CD4-positive, alpha-beta memory T cell (primary cell): ENCODE measurements at places on chromosomes 4 and X. TPM values are rescaled to one million over a fixed set of nuclear protein-coding genes. Genes with fewer than 3 reads are reported as not detected.
A peak's percentile ranks its signal among the peaks of the same experiment; 100 is the strongest.

- DNase-seq = no peak
These were observed 22.7 kb downstream of the PNPLA4 start for GRCh38 chrX:7904562-7904961.

- DNase-seq = peak; percentile 31
These were observed 43.0 kb downstream of the CCDC158 start for GRCh38 chr4:76377911-76378310.

- no peak for DNase-seq
These were observed 59.4 kb upstream of the H2AZ1 start for GRCh38 chr4:100009490-100009889.

GRCh38 chr4:2806390-2807355, 13.8 kb downstream of the SH3BP2 start:
- DNase-seq = no peak

- DNase-seq = no peak
These were observed 10.7 kb upstream of the HCCS start for GRCh38 chrX:11100281-11101035.

DNA sequence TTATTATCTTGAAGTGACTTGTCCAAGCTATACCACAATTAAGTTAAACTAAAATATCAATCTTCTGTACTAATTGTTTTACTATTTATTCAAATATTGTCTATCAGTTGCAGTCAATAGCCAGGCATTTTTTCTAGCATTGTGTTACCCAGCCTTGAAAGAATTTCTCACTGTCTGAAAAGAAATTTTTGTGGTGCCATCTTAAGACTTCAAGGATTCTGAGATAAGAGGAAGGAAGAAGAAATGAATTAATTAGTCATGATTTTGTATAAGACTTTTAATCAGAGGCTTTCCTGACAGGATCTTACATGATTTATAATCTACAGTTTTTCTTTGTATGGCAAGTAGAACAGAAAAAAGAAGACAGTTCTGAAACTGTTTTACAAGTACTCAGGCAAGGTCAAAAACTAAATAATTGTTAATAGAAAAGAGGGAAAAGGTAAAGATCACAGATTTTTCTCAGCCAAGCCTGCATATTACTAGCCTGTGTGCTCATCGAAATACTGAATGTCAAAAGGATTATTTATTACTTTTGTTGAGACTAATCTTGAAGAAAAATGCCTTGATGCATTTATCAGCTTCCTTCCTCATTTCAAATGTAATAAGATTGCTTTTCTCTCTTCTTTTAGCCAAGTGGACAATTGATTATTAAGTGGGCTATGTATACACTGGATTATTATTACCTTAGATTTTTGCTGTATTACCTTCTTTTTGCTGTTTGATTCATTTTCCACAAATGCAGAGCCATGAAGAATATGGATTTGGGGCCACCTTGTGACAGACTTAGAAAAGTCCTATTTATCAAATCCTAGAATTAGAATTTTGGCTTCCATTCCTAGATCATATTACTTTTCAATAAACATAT, 53.8 kb downstream of the CXCL1 start:
- no peak for DNase-seq

DNA sequence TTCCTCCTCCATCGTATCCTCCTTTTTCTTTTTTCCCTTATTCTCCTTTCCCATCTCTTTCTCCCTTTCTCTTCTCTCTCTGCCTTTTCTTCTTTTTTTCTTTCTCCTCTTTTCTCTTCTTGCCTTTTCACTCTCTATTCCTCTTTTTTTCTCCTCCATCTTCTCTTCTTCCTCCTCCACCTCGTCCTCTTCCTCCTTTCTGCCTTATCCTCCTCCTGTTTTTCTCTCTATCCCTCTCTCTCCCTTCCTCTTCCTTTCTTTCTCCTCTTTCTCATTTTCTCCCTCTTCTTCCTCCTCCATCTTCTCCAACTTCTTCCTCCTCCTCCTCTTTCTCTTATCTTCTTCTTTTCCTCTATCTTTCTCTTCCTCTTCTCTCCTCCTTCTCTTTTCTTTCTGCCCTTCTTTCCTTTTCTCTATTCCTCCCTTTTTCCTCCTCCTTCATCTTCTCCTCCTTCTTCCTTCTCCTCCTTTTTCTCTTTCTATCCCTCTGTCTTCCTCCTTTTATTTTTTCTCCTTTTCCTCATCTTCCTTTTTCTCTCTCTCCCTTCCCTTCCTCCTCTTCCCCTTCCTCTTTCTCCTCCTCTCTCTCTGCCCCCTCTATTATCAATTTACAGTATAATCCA, 269.1 kb downstream of the DHRSX start:
- no peak for DNase-seq

DNA sequence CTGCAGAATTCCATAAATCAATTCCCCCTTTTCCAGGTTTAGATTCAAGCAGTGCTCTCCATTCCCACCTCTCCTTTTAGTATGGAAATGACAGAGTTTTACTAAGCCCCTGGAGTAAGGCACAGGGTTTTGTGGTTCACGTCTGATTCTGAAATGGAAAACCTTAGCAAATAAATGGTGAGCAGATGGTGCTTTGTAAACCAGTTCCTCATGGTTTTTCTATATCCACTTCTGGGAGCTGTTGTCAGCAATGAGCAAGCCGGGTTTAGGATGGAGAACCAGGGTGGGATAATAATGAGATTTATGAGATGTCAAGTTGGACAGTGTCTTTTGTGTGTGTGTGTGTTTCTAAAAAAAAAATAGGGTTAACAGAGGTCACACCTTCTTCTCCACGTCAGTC, 113.8 kb upstream of the RBPJ start:
- DNase-seq = no peak

DNA sequence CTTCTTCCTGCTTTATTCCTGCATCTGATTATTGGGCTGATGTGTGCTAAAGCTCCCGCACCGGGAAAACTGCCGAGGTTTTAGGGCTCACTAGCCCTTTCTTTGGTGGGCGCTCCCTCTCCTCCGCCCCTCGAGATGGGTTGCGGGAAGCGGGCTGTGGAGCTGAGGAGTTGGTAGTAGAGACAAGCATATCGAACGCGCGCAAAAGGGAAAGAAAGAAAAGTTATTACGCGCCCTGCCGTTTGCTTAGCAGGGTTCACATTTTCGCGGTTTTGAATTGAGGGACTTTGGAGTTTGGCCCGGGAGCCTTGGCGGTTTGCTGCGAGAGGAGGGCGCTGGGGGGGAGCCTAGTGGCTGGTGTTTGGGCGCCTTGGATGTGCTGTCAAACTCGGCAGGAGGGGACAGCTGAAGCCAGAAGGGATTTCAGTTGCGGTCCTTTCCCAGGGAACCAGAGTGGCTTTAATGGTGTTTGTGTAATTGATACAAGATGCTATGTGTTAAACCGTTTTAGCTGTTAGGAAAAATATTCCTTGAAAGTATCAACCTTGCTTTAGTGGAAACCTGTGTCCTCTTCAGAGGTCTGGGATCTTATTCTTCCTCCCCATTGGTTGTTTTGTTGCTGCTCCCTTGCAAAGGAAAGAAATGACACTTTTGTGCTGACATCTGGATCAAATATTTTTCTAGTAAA, 1.1 kb downstream of the GAB1 start:
- no peak for DNase-seq

- DNase-seq = no peak
These were observed 32.2 kb downstream of the TFDP3 start for GRCh38 chrX:133185938-133186337.

- DNase-seq = no peak
These were observed 36.5 kb downstream of the PTPN13 start for GRCh38 chr4:86630629-86631028.

DNA sequence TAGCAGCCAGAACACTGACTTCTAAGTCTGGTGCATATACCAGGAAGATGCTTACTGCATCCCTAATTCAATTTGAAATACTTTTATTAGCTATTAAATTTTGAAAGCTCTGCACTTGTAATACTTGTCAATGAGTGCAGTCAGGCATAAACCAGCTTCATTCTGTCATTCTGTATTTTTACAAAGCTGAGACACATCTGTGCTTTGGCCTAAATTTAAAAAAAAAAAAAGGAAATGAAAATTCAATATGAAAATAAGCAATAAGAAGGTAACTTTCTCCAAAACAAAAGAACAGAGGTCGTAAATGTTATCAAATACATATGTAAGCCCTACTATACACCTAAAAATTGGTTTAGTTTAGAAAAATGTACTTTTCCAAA, 7.0 kb downstream of the SMIM14 start:
- DNase-seq = no peak

Gene IQCM
- not detected for total RNA-seq

Gene TMPRSS11F
- total RNA-seq = not detected

Gene GPM6B
- total RNA-seq = not detected

Gene CXorf65
- total RNA-seq = 45.1 TPM
